G401 (cell line): ENCODE measurements at places on chromosomes 5 and 9.

DNA sequence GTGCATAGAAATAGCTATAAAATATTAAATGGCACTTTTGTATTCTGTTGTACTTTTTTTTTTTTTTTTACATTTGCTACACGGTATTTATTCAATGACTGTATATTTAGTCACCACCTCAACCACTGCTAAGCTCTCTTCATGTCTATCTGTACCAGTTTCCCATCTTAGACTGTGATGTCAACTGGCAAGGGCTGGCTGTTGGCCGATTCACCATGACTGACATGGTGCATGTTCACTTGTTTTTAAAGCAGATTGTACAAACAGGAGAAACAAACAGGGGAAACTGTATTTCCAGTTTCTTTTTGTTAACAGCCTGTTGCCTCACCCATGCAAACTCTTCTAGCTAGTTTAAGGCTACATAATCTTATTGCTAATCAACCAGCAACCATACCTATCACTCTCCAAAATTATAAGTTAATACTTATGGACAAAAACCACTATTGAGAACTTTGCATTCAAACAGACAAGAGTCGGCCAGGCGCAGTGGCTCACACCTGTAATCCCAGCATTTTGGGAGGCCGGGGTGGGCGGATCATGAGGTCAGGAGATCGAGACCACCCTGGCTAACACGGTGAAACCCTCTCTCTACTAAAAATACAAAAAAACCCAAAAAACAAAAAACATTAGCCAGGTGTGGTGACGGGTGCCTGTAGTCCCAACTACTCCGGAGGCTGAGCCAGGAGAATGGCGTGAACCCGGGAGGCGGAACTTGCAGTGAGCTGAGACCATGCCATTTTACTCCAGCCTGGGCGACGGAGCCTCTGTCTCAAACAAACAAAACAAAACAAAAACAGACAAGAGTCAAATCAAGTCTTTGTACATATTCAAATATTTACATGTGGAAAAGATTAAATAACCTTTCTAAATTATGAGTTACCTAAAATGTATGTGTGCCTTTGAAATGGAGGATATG is 13.2 kb downstream of the ZFAND5 start:
- peak; percentile 41 for DNase-seq

DNA sequence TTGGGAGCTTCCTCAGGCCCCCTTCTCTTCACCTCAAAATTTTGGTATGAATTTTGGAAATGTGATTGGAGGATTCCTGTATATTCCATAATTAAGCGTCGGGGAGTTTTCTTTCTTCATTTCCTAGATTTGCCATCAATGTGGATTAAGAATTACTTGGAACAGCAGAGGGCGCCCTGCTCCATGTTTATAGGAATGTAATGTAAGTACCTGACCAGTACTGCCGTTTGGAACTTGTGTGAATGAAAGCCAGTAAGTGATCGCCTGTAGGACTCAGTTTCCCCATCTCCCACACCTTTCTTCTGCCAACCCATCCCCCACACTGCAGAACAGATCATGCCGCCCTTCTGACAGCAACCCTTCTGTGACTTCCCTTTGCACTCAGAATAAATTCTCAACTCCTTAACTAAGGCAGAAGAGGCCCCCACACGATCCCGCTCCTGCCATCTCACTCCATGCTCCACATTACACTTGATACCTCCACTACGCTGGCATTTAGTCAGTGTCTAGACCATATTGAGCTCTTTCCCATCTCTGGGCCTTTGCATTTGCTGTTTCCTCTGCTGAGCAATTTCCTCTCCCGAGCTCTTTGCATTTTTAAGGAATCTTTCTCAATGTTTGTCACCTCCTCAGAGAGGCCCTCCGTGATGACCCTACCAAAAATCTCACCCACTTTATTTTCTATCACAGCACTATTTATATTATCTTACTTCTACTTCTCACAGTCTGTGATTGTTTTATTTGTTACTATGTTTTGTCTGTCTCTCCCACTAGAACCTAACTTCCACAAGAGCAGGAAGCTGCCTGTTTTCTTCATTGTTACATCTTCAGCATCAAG is 79.5 kb upstream of the HTR4 start:
- DNase-seq = peak; percentile 86

- DNase-seq = peak; percentile 4
Measured at GRCh38 chr9:71647094-71647591, 121.2 kb downstream of the CEMIP2 start.

DNA sequence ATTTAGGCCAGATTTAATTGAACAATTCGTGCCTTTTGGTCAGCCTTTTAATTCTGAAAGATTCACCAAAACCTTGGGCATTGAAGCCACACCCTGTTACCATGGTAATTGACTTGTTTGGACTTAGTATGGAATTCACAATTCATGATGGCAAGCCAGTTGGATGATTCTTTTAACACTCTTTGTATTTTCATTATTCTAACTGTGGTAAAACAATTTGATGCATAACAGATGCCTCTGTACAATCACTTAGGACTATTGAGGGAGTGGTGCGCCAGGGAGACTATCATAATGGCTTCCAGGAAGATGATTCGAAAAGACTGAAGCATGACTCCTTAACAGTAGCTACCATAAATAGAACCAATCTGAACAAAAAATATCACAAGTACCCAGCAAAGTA is 381.1 kb upstream of the ADAMTS16 start:
- no peak for DNase-seq

- DNase-seq = no peak
Measured at GRCh38 chr5:133819977-133820471, 148.4 kb downstream of the C5orf15 start.

DNA sequence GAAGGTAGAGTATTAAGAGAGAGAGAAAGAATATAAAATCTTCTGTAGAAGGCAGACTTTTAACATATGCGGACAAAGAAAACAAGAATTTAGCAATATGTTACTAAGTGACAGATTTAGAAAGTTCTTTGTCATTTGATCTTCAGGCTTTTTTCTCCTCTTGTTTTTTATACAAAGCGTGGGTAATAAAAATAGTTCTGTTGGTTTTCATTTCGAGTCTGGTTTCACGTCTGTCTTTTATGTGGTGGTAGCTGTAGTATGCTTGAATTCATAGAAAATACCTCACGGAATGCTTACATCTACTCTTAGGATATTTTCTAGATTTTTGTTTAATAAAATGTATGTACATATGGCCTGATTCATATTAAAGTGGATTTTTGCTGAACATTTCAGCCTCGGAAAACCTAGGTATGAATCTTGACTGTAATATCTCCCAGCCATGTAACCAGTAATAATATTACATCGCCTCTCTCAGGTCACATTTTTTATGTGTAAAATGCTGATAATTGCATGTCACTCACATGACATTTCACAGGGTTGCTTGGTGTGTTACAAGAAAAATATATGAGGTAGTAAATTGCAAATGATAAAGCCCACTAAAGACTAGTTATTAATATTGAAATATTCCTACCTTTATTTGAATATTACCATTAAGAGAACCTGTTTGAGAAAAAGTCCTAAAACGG is 72.5 kb upstream of the TAF11L2 start:
- no peak for DNase-seq

DNA sequence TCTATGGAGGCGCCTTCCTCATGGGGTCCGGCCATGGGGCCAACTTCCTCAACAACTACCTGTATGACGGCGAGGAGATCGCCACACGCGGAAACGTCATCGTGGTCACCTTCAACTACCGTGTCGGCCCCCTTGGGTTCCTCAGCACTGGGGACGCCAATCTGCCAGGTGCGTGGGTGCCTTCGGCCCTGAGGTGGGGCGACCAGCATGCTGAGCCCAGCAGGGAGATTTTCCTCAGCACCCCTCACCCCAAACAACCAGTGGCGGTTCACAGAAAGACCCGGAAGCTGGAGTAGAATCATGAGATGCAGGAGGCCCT is 3.2 kb downstream of the CEL start:
- DNase-seq = no peak

- peak; percentile 63 for DNase-seq
Measured at GRCh38 chr9:108053555-108054061, 564.0 kb upstream of the KLF4 start.

DNA sequence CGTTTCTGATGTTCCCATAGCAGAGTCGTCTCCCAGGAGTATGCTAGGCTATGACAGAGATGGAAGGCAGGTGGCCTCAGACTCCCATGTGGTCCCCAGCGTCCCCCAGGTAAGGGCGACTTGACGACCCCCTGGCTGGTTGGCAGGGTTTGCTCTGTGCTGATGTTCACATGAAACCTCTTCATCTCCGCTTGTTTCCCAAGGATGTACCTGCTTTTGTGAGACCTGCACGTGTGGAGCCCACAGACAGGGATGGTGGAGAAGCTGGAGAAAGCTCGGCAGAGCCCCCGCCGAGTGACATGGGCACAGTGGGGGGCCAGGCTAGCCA is 108.3 kb downstream of the WNK2 start:
- DNase-seq = no peak

DNA sequence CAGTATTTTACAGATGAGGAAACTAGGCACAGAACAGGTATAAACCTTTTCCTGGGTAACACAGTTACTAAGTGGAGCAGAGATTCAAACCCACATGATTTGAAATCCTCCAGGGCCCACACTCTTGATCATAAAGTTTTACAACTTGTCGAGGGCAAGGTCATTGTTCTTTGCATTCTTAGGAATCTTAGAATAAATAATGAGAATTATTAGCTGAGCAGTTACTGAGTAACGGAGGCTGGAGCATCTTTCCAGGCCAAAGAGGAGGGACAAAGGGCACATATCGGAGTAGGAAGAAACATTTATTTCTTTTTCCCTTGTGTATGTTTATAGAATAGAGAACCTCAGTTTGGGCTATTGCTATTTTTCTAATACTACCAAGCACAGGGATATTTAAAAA is 27.1 kb upstream of the F2R start:
- peak; percentile 66 for DNase-seq

DNA sequence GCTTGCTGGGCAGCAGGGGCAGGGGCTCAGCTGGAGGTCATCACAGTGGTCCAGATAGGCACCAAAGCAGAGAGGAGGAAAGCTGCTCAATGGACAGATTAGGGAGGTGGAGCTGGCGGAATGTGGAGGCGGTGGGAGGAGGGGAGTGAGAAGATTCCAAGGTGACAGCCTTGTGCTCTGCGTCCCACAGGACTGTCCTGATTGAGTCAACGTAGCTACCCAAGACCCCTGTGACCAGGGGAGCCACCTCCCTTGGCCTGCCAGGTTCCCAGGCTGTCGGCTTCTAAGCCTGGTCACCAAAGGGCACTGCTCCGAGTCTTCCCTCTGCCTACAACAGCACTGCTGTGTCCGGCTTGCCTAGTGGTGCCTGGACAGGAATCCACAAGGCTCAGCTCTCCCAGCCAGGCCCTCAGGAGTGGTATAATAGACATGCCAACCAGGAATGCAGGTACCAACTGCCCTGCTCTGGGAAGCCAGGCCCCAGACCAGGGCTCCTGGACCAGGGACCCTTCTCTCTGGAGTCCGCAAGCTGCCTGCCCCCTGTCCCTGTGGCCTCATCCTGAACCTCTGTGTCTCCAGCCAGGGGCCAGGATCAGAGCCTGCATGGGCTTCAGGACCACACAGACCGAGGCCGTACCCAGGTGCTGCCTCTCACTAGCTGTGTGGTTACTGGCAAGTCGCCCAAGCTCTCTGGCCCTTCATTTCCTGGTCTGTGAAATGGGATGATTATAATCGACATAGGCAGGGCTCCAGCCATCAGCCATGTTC is 67.9 kb downstream of the STK10 start:
- DNase-seq = peak; percentile 71

GRCh38 chr9:136629879-136630661 is 32.6 kb upstream of the EGFL7 start:
- DNase-seq = peak; percentile 17

DNA sequence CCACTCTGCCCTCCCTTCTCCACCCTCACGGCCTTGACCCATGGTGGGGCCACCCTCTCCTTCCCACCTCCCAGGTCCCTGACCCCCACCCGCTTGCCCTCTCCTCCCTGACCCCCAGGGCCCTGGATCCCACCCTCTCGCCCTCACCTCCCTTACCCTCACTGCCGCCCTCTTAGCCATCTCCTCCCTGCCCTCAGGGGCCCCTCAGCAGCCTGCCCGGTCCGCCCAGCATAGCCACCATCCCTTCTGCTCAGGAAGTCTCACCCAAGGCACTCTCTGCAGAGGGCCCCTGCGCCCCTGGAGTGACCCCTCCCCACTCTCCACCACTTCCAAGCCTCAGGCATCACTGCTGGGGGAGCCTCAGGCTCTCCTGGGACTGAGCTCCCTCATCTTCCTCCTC is 66.3 kb downstream of the MRPL36 start:
- no peak for DNase-seq

DNA sequence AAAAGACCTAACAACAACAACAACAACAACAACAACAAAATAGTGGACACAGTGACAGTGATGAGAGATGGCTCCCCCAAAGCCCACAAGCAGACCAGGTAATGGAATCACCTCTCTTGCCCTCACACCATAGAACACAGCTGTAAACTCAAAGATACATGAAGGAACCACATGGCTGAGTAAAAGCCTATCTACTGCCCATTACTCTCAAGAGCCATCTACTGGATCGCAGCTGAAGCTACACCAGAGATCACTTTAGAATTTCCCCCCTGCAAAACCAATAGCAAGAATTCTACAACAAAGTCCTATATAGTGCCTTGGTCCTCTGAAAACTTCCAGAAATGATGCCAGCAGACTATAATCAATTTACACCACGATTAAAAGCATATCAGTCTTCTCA is 1537.6 kb upstream of the CDH9 start:
- DNase-seq = no peak

- DNase-seq = no peak
Measured at GRCh38 chr9:131330814-131331600, 41.5 kb downstream of the PLPP7 start.

DNA sequence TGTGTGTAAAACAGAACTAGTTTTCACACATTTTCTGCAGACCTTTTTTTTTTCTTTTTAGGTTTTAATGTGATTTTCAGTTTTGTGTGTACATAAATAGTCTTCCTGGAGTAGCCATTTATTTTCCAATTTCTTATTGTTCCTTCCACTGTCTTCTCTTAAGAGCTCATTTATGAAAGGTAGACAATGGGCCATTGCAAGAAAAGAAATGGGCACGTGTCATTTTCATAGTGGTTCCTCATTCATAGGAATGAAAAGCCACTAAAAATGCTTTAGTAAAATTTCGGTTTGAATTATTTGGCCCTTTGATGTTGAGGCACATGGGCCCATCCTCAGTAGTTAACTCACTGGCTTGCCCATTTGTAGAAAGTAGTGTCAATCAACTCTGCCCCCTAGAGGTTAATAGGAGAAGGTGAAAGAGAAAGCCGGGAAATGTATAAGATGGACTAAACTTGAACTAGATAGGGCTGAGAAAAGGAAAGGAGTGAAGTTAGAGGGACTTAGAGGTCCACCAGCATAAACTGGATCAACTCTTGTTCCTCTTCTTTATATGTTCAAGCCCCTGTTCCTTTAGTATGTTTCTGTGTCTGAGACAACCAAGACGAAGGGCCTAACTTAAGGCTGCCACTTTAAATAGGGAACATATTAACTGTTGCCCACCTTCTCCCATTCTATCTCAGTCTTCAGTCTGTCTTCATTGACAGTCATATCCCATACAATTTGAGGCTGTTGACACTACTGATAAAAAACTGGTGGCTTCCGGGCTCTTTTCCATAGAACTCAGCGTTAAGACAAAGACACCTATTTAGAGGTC is 72.6 kb downstream of the SMARCA2 start:
- peak; percentile 24 for DNase-seq

DNA sequence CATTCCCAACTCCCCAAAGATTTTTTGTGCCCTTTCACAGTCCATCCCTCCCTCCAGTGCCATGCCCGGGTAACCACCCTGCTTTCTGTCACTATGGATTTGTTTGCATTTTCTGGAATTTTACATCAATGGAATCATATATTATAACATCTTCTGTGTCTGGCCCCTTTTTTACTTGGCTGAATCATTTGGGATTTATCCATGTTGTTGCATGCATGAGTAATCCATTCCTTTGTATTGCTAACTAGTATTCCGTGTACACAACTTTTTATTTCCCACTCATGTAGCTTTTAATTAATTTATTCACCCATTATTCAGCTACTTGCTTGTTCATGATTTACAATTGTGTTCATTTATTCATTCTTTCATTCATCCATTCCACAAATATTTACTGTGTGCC is 94.1 kb downstream of the FGF18 start:
- no peak for DNase-seq
